ENCODE measurements at places on chromosomes 5 and 9.

DNA sequence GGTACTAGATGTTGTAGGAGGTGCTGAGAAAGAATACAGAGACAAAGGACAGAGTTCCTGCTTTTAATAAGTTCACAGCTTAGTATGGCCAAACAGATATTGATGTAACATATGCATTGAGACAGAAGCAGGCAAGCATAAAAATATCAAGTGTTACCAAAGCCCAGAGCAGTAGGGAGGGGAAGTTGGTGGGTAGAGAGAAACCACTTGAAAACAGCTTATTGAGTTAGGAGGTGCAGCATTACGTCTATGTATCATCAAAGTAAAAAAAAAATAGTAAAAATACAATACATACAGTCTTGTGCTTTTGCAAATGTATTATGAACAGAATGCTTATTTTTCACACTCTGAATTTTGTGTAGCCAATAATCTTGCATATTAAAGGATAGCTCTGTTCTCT lies 441.8 kb upstream of the SGCD start:
- no peak for DNase-seq

- DNase-seq, result no peak
These were observed 724.1 kb upstream of the MEF2C start for GRCh38 chr5:89606939-89607534.

DNA sequence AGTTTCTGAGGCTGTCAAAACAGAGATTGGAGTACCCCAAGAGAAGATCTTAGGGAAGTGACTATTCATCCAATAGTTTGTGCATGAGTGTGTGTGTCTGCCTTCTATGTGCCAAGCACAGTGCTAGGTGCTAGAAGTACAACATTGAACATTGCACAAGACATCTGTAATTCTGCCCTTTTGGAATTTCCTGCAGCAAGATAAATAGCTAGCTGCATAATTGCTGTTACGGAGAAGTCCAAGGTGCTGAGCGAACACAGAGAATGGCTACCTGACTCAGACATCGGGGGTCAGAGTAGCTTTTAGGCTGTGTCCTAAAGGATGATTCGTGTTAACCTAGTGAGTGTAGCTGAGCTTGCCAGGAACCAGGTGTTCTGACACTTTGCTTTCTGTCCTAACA lies 44.8 kb downstream of the PAPPA start:
- no peak for DNase-seq

- no peak for DNase-seq
These were observed 35.8 kb upstream of the SPATA31D4 start for GRCh38 chr9:81892440-81892839.

DNA sequence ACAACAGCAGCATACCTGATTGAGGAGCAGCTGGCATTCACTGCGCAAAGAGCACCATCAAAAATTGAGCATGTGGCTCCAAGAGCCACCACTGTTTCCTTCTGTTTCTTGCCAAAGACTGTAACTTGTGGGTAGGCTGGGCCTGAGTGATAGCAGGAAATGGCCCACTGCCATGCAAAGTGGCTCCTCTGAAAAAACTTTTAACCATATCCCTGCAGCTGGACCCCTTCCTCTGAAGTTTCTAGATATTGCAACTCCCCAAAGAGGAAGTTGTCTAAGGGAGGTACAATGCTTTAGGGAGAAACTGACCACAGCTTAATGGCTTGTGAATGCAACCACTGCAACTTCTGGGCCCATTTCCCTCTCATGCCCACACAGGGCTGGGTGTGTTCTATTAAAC lies 355.4 kb upstream of the PDE4D start:
- no peak for DNase-seq

DNA sequence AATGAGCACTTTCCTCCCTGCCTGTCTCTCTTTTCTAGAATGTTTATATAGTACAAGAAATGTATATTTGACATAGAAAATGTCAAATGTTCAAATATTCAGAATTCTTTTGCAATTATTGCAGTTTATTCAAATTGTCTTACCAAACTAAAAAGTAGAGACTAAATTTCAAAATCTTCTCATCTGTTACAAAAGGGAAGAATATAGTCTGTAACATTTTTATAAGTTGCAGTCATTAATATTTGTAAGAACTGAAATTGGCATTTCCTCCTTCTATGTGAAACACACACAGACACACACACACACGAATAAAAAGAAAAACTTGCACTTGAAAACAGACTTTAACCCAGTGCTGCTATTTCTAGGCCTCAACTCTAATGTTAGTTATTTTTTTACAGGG lies 56.4 kb downstream of the NR3C1 start:
- DNase-seq, result no peak

- DNase-seq, result no peak
These were observed 2195.7 kb upstream of the C9orf72 start for GRCh38 chr9:29769019-29769418.
